ENCODE measurements at places on chromosomes 7 and 10.

DNA sequence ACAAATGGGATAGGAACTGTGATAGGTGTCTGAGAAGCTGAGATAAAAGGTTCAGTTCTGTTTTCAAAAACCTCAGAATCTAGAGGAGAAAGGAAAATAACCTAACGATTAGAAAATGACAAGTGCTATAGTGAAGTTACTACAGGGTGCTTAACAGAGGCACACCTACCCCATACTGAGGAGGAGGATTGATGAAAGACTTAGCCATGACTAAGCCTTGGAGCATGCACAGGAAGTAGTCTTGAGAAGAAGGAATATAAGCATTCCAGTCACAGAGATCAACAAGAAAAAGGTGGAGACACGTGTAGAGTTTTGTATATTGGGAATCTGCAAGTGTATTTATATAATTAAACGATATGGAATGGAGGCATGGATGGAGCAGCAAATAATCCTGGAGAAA lies 1225.5 kb upstream of the CELF2 start:
- DNase-seq: no peak

DNA sequence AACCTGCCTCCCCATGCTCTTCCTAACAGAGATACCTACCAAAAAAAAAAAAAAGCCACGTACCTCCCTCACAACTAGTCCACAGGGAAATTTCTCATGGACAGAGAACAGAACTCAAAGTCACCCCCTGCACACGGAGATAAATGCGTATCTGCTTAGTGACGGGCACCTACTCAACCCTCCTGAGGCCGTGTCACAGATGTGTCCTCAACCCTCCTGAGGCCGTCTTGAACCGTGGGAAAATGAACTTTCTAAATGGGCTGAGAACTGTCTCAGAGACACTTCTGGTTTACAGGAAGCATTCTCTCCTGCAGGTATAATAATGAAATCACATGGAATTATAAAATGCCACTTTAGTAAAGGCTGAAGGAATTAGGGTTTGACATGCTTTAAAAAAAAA lies 155.9 kb downstream of the DIP2C start:
- DNase-seq: no peak

DNA sequence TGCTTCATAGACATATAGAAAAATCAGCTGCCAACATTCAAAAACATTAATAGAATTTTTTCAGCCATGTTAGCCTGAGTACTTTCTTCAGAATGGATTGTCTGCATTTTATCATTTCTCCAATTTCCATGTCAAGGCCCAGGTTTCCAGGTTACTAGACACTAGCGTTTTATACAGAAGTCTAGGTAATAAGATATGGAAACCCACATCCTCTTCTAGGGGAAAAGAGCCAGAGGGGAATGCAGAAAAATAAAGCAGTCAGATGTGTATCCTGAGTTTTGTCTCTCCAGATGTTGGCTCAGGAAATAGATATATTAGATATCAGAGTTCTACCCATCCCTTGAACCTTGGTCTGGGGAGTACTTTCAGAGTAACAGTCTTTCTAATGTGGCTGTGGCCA lies 20.4 kb downstream of the GIMAP4 start:
- no peak for DNase-seq

GRCh38 chr10:113300617-113301016 lies 252.2 kb upstream of the HABP2 start:
- DNase-seq: no peak

All from NCI-H1417 (cell line).